ENCODE measurements at places on chromosomes 13 and 19.
A peak's percentile ranks its signal among the peaks of the same experiment; 100 is the strongest.

- DNase-seq: no peak
These were observed 123.5 kb downstream of the DNAJC3 start for GRCh38 chr13:95800436-95800835.

DNA sequence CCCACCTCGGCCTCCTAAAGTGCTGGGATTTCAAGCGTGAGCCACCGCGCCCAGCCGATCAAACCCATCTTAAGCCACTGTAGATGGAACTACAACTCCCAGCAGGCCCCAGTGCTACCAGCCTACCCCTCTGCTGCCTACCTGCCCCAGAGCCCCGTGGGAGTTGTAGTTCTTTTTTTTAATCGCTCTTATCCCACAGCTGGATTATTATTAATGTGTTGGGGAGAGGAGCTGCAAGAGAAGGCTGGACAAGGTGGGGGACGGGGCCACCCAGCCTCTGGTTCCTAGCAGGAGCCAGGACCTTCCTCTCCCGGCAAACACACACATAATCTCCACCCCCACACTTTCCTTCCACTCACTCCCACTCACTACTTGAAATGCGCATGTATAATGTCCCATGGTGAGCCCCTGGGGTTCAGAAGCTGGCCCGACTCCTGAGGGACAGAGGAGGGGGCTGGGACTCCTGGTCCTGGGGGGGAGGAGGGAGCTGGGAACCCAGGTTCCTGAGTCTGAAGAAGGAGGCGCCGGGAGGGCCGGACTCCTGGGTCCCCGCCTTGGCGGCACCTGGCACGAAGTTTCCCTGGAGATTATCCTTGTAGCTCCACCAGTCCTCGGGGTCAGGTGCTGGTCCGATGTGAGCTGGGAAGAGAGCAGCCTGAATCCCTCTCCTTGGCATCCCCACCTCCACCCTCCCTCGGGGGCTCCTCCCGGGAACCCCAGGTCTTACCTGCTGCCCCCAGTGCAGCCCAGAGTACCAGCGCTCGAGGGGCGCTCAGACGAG, 958 bp downstream of the CA11 start:
- DNase-seq: peak; percentile 82

- DNase-seq: peak; percentile 22
These were observed 3.9 kb upstream of the PRX start for GRCh38 chr19:40416918-40417642.

DNA sequence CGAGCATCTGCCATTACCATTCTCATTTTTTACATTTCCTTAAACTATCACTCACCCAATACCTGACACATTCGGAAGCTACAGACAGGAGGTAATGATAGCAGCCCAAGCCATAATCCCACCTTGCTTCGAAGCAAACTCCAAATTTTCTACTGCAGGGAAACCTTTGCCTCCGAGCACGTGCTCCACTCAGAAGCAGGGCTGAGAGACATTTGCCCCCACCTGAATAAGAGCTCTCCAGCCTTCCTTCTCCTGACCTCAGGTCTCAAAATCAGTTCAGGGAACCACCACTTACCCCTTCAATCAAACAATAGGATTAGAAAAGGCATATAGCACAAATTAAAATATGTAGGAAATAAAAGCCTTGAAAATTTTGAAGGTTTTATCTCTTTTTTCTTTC, 2.3 kb upstream of the DACH1 start:
- DNase-seq: no peak

GRCh38 chr19:4012092-4012974, 4.8 kb downstream of the PIAS4 start:
- no peak for DNase-seq

- DNase-seq: no peak
These were observed 7.9 kb downstream of the SPATA13 start for GRCh38 chr13:24168392-24168750.

GRCh38 chr13:35160896-35161295, 218.8 kb downstream of the NBEA start:
- DNase-seq: no peak

DNA sequence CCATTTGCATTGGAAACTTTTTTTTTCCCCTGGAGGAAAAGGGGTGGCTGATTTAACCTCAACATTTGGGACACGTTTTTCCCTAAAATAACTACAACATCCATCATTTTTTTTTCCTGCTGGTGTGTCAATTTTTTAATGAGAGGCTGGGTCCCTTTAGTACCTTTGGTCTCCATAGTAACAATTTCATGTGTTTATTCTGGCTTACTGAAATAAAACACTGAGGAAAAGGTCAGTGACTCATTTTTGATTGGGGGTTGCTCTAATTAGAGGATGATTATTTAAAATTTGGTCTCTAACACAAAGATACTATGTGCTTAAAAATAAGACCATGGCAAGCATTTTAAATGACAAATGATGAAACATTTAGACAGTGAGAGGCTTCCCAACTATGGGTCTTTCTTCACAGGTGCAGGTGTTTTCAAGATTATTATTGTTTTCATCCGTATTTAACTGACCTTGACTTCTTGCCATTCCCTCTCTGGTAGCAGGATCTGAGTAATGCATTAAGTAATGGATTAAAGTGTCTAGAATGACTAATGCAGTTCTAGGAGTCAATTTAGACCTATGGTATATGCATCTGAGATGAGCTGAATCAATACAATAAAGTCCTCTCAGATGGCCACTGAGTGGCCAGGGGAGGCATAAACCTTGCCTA, 406.4 kb downstream of the KCNRG start:
- DNase-seq: no peak

- DNase-seq: no peak
These were observed 8.7 kb downstream of the DDX49 start for GRCh38 chr19:18928018-18928805.

GRCh38 chr13:24618011-24618955, 61.9 kb upstream of the ATP12A start:
- DNase-seq: peak; percentile 67

DNA sequence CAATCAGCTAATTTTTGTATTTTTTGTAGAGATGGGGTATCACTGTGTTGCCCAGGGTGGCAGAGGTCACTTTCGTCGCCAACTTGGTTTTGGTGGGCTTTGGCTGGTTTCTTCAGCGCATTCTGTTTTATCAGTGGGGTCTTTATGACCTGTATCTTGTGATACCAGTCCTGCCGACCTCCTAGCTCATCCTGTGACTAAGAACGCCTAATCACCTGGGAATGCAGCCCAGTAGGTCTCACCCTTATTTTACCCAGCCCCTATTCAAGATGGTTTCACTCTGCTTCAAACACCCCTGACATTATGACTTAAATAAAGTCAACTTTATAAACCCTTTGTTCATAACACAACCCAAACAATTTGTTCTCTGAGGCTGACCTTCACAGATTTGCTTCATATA, 3.0 kb upstream of the ZNF878 start:
- DNase-seq: no peak

DNA sequence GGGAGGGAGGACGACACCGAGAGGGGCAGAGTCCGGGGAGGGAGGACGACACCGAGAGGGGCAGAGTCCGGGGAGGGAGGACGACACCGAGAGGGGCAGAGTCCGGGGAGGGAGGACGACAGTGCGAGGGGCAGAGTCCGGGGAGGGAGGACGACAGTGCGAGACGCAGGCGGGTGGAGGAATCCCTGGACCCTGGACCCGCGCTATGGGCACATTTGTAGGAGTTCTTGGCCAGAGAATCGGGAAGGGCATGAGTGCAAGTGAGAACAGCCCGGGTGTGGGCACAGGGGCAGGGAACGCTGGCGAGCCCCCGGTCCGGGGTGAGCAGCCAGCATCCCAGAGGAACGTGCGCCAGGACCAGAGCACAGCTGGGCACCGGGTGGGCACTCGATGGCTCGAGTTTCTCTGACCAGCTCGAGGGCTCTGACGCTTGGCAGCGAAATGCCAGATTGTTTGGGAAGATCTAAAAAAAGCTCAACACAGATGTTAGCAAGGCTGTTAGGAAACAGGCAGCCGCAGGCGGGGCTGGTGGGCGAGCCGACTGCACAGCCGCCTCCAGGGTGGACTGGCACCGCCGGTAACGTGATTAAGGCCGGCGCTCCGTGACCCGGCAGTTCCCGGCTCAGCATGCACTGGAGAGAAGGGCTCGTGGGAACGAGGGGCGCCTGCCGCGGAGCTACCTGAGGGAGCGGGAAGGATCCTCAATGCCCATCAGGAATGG, 17.9 kb upstream of the C2CD4C start:
- DNase-seq: no peak

- DNase-seq: peak; percentile 66
These were observed 5.2 kb upstream of the LMNB2 start for GRCh38 chr19:2461751-2462634.

DNA sequence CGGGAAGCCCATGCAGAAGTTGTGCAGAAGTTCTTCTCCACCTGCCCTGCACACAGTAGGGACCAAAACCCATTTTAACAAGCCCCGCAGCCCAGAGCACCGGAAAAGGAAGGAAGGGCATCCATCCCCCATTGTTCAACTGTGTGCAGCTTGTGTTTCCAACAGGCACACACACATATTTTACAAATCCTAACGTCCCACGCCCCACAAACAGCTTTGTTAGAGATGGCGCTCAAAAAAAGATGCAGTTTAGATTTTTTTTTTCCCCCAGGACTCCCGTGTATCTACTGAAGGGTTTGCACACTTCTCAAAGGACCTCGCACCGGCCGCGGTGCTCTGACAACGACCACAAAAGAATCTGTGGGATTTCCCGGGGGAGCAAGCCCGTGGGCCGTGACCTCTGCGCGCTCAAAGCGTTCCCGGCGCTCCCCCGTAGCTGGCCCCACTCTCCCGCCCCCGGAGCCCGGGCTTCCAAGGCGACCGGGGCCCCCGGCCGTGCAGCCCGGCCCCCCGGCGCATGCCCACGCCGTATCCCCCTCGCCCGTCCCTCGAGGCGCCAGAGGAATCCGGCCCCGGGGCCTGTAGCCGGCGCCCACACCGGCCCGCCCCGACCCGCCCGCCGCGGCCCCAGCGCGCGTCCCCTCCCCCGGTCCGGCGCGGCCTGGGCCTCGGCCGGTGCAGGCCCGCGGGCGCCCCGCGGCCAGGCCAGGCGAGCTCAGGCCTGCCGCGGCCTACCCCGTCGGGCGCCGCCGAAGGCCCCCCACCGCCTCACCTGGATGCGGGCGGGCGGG, 523 bp downstream of the ELAVL1 start:
- peak; percentile 12 for DNase-seq

DNA sequence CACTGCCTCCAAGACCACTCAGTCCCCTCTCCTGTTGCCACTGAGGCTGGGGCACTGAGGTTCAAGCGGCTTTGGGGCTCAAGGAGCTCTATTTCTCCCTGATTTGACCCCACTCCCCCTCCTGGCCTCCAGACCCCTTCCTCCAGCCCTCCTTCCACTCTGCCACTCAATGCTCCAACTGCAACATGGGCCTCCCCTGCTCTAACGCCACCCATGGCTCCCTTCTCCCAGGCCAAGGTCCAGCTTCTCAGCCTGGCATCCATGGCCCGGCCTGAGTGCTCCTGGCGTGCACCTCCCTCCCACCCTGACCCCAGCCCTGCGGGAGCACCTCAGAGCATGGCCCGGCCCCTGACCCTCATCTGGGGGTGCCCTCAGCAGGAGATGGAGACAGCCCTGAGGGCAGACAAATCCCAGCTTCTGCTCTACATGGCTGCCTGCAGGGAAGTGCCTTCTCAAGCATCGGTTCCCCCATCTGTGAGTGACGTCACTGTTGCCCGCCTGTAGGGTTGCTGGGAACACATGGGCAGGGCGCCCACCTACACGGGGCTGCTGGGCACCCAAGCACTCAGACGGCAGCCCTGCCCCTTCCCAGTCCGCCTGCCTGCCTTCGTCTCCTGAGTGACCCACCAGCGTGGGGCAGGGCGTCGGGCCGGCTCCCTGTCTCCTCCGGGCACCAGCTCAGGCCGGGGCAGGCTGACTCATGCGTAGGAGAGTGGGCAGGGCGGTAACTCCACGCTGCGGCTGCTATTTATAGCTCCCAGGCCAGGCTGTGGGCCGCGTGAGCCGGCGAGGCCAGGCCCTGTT, 1.6 kb upstream of the DIRAS1 start:
- no peak for DNase-seq

DNA sequence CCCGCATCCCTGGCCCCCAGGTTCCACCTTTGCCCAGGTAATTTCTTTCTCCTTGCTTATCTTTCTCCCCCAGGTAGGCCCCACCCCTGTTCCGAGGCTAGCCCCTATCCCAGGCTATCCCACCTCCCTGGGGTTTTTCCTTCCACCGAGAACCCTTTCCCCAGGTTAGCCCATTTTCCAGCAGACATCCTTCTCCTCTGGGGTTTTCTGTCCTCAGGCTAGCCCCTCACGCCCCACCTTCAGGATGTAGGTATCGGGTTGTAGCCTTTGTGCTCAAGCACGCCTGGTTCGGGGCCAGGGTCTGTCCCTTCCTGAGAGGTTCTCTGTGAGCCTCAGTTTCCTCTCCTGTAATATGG, 837 bp downstream of the FSD1 start:
- DNase-seq: no peak

GRCh38 chr13:82797876-82798275, 1084.4 kb downstream of the SLITRK1 start:
- DNase-seq: no peak

DNA sequence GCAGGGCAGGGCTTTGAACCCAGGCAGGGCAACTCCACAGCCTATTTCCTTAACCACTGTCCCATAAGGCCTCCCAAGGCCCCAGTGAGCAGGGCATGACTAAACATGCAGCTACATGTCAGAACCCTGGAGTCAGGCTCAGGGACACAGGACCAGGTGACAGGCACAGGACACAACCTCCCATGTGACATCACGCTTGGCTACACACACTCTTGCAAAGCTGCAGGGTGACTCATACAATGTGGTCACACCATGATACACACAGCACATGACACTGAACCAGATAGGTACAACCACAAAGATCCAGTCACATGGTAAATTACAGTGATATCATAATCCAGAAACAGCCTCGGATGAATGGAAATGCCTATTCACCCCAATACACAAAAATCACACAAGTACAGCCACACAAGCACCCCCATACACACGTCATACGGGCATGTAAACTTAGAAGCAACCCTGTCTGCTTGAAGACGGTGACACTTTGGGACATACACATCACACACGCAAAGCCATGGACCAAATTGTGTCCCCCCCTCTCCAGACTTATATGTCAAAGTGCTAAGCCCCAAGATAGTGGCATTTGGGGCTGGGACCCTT, 14.5 kb downstream of the KLK4 start:
- no peak for DNase-seq

DNA sequence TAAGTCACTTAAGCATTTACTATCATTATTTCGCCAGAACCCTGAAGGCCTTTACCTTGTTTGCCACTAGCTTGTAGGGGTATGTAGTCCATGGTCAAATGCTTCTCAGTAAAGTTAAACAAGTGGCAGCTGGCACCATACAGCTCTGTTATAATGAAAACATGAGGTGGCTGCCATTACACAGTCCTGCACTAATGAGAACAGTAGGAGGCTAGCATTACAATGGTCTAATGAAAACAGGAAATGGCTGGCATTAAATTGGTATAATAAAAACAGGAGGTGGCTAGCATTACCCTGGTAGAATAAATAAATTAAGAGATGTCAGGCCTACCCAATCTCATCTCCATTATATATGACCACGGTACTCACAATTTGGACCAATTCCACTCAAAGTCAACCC, 107.5 kb downstream of the PCDH17 start:
- DNase-seq: no peak

- no peak for DNase-seq
These were observed 120.7 kb downstream of the RXFP2 start for GRCh38 chr13:31860002-31860401.

GRCh38 chr19:37867831-37868230, 38.6 kb downstream of the WDR87 start:
- DNase-seq: no peak

All from CD4-positive, alpha-beta T cell treated with Interleukin-6 for 4 hours (primary cell).